ENCODE measurements at places on chromosomes 12 and 14.

- DNase-seq = no peak
These were observed 236.4 kb upstream of the CRY1 start for GRCh38 chr12:107329569-107330324.

DNA sequence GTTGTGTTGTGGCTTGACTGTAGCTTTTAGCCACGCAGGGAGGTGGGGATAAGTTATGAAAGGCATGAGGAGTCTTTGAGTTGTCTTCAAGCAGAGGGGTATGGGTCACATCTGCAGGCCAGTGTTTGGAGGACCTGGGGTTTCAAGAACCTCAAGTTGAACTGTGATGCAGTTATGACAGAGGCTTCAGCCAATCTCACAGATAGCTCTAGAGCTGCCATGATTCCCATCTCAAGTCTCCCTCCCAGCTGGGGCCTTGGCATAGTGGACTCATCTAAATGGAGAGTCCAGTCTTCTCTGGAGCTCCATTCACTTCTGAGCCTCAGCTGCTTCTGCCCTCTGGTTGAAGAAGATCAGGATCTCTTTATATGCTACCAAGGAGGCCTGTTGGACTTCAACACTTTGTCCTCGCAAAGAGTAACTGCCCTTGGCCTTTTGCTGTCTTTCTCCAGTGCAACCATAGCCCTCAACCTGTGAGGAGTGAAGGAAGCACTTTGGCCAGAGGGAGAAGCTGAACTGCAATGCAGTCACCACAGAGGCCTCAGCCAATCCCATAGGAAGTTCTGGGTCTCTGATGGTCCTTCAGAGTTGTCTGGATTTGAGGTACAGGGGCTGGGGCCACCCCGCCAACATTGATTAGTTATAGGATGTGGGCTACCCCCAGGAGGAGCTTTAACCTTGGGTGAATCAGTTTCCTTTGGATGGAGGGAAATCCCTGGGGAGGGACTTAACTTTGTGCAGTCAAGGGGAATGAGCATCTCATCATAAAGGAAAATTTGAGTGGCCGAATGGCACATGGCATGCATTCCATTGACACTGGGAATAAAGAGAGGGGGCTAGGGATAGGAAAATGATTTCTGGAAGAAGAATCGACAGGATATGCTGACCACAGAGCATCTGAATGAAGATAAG lies 230.5 kb downstream of the PCNX1 start:
- no peak for DNase-seq

DNA sequence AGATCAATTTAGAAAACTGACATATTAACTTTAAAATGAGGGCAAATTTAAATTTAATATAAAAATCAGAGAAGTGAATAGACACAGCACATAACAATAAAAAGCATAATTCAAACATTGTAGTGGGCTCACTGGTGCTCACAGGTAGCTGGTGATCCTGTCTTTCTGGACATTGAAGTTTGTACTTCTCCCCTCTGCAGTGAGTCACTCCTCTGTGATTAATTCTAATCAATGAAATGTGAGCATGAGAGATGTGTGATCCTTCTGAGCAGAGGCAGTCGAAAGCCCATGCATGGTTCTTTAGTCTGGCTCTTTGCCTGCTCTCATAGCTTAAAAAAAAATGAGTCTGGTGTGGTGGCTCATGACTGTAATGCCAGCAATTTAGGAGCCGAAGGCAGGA lies 59.0 kb upstream of the RERGL start:
- no peak for DNase-seq

DNA sequence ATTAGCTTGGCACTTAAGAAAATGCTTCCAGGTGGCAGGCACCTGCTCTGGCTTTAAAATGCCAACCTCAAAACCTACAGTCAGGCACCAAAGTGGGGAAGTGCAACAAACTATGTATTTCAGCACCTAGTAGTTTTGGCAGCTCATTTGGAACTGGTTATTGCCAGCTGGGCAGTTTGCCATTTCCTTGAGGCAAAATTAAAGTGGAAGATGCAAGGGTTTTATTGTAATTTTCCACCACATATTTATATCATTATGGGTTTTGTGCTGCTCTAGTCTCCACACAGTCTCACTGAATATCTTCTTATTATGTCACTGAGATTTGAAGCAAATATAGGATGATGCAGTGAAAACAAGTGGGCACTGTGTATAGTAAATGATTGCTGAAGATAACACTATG lies 117.0 kb downstream of the PRKD1 start:
- no peak for DNase-seq

DNA sequence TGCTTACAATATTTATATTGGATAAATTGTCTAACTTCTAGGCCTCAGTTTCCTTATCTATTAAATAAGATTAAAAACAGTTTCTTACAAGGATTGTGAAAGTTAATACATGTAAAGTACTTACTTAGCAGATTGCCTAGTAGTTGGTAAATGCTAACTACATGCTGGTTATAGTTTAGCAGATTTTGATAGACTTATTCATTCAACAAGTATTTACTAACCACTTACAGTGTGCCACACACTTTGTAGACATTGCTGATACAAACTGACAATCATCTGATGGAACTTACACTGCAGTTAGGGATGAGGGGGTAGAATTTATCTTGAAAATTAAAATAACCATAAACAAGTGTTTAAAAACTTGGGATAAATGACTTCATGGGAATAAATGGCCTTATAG lies 50.4 kb downstream of the ARID2 start:
- DNase-seq = no peak

DNA sequence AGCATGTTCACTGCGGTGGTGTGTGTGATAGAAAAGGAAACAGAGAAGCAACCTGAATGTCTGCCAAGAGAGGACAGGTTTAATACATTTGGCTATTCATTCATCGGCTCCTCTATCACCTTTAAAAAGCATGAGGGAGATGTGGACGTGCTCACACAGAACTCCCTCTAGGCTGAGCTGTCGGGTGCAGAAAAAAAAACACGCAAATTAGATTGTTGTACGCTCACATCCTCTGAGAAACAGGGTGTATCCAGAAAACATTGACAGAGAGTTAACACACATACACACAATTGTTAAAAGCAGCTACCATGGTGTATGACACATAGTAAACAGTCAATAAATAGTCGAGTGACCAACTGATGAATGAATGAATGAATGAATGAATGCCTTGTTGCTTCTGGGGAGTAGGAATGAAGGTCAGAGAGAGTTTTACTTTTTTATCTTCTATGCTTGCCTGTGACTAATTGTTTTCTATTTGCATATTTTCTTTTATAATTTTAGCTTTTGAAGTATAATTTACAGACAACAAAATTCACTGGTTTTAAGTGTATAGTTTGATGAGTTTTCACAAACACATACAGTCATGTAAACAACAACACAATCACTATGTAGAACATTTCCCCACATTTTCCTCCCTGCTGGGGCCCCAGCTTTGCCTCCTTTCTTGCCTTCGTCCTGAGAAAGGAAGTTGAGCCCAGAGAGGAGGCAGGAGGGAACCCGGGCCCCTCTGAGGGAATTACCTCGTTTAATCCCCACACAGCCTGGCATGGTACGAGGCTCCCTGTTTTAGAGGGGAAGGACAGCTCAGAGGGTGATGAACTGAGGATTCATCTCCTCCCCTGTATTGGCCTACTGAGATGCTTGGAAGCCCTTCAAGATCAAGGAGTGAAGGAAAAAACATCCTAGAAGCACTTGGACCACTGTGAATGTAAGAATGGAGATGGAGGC lies 19.7 kb upstream of the FAM222A start:
- no peak for DNase-seq

Data from effector memory CD8-positive, alpha-beta T cell (primary cell).